Heart left ventricle (tissue), 16 donors: ENCODE measurements at places on chromosomes 3 and 15. TPM values are rescaled to one million over a fixed set of nuclear protein-coding genes. Genes with fewer than 3 reads are reported as not detected.
A peak's percentile ranks its signal among the peaks of the same experiment; 100 is the strongest.

DNA sequence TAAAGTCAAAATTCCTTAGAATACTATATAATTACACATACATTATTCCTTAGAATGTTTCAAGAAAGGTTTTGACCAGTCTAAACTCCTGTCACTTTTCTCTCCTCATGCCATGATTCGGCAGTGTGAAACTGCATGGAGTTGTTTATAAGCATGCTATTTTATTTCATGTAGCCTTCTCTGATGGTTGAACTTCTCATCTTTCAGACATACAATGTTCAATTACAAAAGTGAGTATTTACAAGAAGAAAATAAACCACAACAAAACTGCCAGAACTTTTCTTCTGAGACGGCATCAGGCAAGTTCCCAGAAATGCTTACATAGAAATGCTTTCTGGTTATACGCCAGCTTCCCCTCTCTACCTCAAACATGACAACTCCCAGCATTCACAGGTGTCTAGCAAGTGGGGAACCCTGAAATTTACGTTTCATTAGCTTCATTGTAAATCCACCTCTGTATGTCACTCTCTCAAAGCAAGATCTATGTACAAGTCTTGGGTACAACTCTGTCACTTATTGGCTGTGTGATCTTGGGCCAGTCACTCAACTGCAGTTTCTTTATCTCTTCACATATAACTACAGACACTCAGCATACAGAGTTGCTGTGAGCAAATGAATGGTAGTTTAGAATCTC lies 42.7 kb downstream of the HDGFL3 start:
- DNase-seq: no peak
- H3K4me3 ChIP-seq: no peak overlapping the region
- no peaks in the 10 kb centered on the region for H3K27me3 ChIP-seq
- no peak overlapping the region for H3K27ac ChIP-seq
- no peaks in the 10 kb centered on the region for H3K36me3 ChIP-seq

GRCh38 chr3:127685708-127686511 lies 13.2 kb downstream of the ABTB1 start:
- no peak overlapping the region for H3K4me3 ChIP-seq
- peaks cover 13% of the 10 kb centered on the region for H3K4me1 ChIP-seq
- DNase-seq: no peak
- no peaks in the 10 kb centered on the region for H3K27me3 ChIP-seq

GRCh38 chr15:97071668-97072067 lies 741.2 kb downstream of the NR2F2 start:
- no peaks in the 10 kb centered on the region for H3K27me3 ChIP-seq
- H3K4me1 ChIP-seq: no peaks in the 10 kb centered on the region
- H3K4me3 ChIP-seq: no peak overlapping the region
- DNase-seq: no peak
- no peaks in the 10 kb centered on the region for H3K36me3 ChIP-seq

GRCh38 chr3:70249509-70250160 lies 62.8 kb downstream of the MDFIC2 start:
- no peak for DNase-seq
- H3K4me1 ChIP-seq: no peaks in the 10 kb centered on the region
- no peaks in the 10 kb centered on the region for H3K27me3 ChIP-seq
- H3K27ac ChIP-seq: peak overlapping the region; percentile 22
- no peak overlapping the region for H3K4me3 ChIP-seq
- no peaks in the 10 kb centered on the region for H3K36me3 ChIP-seq

DNA sequence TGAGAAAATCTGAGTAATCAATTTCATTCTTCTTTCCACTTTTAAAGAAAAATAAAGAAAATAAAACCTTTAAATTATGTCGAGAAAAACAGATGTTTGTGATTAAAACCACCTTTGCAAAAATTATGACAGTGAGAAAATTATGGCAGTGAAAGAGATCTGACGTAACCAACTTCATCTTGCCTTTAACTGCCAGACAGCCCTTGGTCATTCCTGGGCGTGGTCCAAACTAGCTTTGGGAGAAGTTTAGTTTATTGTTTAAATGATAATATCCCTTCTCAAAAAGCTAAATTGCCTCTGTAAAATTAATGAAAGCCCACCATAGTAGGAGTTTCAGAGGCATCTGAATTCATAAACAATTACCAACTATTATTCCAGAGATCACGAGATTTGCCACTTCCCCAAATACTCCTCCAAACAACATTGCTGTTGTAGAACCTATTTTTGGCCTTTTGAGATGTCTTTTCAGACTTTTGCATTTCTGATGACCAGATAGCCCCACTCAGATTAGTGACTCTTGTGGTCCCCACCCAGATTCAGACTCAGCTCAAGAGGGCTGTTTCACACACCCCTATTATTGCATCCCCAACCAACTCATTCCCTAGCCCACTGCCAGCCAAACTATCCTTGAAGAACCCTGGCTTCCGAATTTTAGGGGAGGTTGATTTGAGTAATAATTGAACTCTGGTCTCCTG lies 664.4 kb upstream of the CBLB start:
- no peak overlapping the region for H3K27ac ChIP-seq
- no peaks in the 10 kb centered on the region for H3K36me3 ChIP-seq
- H3K4me1 ChIP-seq: no peaks in the 10 kb centered on the region
- H3K4me3 ChIP-seq: no peak overlapping the region

GRCh38 chr3:57855943-57856342 lies 99.8 kb downstream of the SLMAP start:
- no peaks in the 10 kb centered on the region for H3K27me3 ChIP-seq
- no peak for DNase-seq
- no peak overlapping the region for H3K27ac ChIP-seq
- no peak overlapping the region for H3K4me3 ChIP-seq
- H3K4me1 ChIP-seq: no peaks in the 10 kb centered on the region
- H3K36me3 ChIP-seq: peaks cover 65% of the 10 kb centered on the region

DNA sequence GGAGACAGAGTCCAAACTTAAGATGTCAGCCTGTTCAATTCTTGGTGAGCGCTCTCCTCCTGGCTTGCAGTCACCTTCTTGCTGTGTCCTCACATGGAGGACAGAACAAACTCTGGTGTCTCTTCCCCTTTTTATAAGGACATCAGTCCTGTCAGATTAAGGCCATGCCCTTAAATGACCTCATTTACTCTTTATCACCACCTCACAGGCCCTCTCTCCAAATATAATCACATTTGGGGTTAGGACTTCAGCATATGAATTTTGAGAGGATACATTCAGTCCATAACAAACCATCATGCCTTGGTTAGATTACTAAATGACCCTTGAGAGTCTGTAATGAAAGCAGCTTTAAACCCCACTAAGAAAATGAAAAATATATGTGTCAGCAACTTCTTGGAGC lies 175.2 kb downstream of the TAFA4 start:
- no peaks in the 10 kb centered on the region for H3K36me3 ChIP-seq
- no peaks in the 10 kb centered on the region for H3K27me3 ChIP-seq
- no peak overlapping the region for H3K27ac ChIP-seq
- no peaks in the 10 kb centered on the region for H3K4me1 ChIP-seq
- DNase-seq: no peak
- H3K4me3 ChIP-seq: no peak overlapping the region

GRCh38 chr15:25693321-25694238 lies 169.5 kb downstream of the ATP10A start:
- H3K36me3 ChIP-seq: peaks cover 3% of the 10 kb centered on the region
- H3K27me3 ChIP-seq: no peaks in the 10 kb centered on the region
- DNase-seq: no peak
- H3K4me1 ChIP-seq: no peaks in the 10 kb centered on the region

DNA sequence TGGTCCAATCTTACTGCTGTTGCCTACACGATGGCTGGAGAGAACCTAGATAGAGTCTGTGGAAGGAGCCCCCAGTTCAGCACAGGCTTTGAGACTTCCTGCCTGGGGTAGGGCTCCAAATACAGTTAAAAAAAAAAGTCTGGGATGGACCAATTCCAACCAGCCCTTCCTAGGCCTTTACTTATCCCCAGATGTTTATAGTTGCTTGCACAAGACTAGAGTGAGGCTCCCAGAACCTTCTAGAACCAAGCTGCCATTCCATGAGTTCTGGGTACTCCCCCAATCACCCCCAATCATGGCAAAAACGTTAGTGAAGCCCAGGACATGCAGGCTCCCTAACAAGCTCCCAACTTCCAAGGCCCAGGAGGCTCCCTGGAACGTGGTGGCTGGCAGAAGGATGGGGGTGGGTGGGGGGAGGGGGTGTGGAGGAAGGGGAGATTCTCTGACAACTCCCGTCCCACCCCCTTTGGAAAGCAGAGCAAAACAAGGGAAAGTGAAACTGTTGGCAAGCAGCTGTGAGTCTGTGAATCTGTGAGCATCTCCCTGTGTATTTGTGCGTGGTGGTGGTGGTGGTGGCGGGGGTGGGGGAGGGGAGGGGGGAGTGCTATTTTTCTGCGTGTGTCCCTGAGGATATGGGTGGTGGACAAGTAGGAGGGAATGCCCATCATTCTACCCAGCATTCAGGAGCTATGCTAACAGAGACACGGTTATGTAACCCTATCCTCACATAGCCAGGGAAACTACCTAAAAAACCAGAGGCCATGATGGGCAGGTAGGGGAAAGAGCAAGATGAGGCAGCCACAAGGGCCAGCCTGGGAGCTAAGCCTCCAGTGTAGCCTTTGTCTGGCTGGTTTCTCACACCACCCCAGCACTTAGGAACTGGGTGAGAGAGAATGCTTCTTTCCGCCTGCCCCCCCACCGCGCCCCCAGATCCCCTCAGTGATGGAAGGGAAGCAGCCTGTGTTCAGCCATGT lies 2.0 kb downstream of the MST1R start:
- peaks cover 25% of the 10 kb centered on the region for H3K4me1 ChIP-seq
- H3K27ac ChIP-seq: no peak overlapping the region
- DNase-seq: no peak

- no peak for DNase-seq
- no peaks in the 10 kb centered on the region for H3K36me3 ChIP-seq
- no peak overlapping the region for H3K27ac ChIP-seq
- H3K4me1 ChIP-seq: no peaks in the 10 kb centered on the region
- no peak overlapping the region for H3K4me3 ChIP-seq
These were observed 451.5 kb upstream of the MDFIC2 start for GRCh38 chr3:70763894-70764293.

- no peak for DNase-seq
- no peaks in the 10 kb centered on the region for H3K27me3 ChIP-seq
- H3K4me3 ChIP-seq: no peak overlapping the region
- H3K36me3 ChIP-seq: no peaks in the 10 kb centered on the region
- H3K4me1 ChIP-seq: no peaks in the 10 kb centered on the region
- no peak overlapping the region for H3K27ac ChIP-seq
These were observed 101.1 kb upstream of the ICE2 start for GRCh38 chr15:60580073-60580472.

GRCh38 chr15:55124616-55125015 lies 72.1 kb downstream of the RSL24D1 start:
- H3K4me1 ChIP-seq: no peaks in the 10 kb centered on the region
- H3K36me3 ChIP-seq: no peaks in the 10 kb centered on the region
- H3K4me3 ChIP-seq: no peak overlapping the region
- DNase-seq: no peak

DNA sequence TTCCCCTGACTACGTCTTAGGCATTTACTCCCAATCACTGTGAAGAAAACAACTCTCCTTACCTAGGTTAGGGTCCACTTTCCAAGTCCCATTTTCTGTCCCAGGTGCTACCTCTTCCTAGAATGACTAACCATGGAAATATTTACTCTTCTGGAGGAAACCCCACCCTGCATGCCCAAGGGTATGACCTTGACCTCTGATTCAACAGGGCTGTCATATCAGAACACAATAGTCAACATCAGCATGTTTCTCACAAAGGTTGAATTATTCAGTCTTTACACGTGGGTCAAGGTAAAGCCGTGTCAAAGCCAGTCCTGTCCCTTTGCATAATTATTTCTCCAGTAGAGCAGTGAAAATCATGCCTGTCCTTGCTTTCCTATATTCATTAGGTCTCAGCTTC lies 4.3 kb upstream of the FRMD5 start:
- H3K36me3 ChIP-seq: no peaks in the 10 kb centered on the region
- H3K27me3 ChIP-seq: peaks cover 16% of the 10 kb centered on the region
- DNase-seq: no peak
- no peak overlapping the region for H3K27ac ChIP-seq

- no peak overlapping the region for H3K4me3 ChIP-seq
- no peak for DNase-seq
- no peaks in the 10 kb centered on the region for H3K36me3 ChIP-seq
- no peaks in the 10 kb centered on the region for H3K27me3 ChIP-seq
These were observed 57.8 kb downstream of the ZNF621 start for GRCh38 chr3:40582401-40583027.

GRCh38 chr15:65824031-65824743 lies 32.1 kb upstream of the DENND4A start:
- DNase-seq: peak; percentile 36
- H3K27ac ChIP-seq: no peak overlapping the region
- H3K27me3 ChIP-seq: no peaks in the 10 kb centered on the region
- peaks cover 4% of the 10 kb centered on the region for H3K4me1 ChIP-seq
- no peak overlapping the region for H3K4me3 ChIP-seq

DNA sequence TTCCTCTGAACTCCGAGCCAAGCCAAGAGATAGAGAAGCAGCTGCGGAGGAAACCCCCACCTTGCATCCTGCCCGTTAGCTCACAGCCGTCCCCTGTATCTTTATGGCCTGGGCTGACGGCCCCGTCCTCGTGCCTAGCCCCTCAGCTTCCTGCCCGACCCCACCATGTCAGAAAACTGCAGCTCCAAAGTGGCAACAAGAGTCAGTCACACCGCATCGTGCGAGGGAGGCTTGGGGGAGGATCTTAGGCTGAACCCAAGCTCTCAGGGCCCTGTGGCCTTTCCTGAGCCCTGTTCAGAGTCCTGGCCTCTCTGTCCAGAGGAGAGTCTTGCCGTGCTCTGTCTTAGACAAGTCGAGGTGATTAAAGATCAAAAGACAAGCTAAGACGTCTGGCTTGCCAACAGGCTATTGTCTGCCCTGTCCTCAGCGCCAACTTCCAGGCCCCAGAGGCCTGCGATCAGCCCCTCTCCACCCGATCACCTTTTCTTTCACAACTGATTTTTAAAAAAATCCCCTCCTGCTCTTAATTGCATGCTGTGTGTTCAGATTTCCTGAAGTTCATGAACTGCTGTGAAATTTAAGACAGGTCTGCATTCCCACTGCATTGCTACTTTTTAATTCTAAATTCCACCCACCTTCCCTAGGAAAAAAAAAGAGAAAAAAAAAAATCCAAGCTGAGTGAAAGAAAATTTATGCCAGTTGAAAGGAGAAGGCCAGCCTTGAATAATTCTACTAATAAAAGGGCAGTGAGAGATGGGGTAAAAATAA lies 89.7 kb upstream of the WNT5A start:
- H3K4me1 ChIP-seq: no peaks in the 10 kb centered on the region
- no peak for DNase-seq
- no peaks in the 10 kb centered on the region for H3K27me3 ChIP-seq
- no peak overlapping the region for H3K4me3 ChIP-seq

USF3 gene
- total RNA-seq: 9.8 TPM

CPN2 gene
- total RNA-seq: 0.96 TPM

DNASE1L3 gene
- 1.1 TPM for total RNA-seq

TRIM42 gene
- not detected for total RNA-seq

DIS3L gene
- total RNA-seq: 28.7 TPM

IMPG2 gene
- total RNA-seq: 0.25 TPM

NLGN1 gene
- 27.6 TPM for total RNA-seq
